ENCODE measurements at places on chromosomes 2 and 18. TPM values are rescaled to one million over a fixed set of nuclear protein-coding genes. Genes with fewer than 3 reads are reported as not detected.

GRCh38 chr2:11738589-11739436, 7.6 kb upstream of the LPIN1 start:
- no peaks in the 10 kb centered on the region for H3K27me3 ChIP-seq
- peak overlapping the region; percentile 23 for H3K27ac ChIP-seq
- peaks cover 20% of the 10 kb centered on the region for H3K4me1 ChIP-seq
- no peak for DNase-seq
- no peak overlapping the region for H3K4me3 ChIP-seq

GRCh38 chr2:128198656-128199055, 107.7 kb downstream of the UGGT1 start:
- H3K27me3 ChIP-seq, result no peaks in the 10 kb centered on the region
- peak; percentile 52 for DNase-seq
- H3K4me3 ChIP-seq, result no peak overlapping the region

GRCh38 chr2:96638144-96639121, at the start of gene KANSL3:
Gene KANSL3 (minus strand): TSS chr2:96638312. CDS start chr2:96637135, 1,177 bp downstream.
- DNase-seq, result peak; percentile 94
- H3K4me1 ChIP-seq, result peaks cover 43% of the 10 kb centered on the region
- H3K27me3 ChIP-seq, result no peaks in the 10 kb centered on the region
- H3K36me3 ChIP-seq, result no peaks in the 10 kb centered on the region
- peak within 1 kb of the TSS; percentile 63 for H3K4me3 ChIP-seq

DNA sequence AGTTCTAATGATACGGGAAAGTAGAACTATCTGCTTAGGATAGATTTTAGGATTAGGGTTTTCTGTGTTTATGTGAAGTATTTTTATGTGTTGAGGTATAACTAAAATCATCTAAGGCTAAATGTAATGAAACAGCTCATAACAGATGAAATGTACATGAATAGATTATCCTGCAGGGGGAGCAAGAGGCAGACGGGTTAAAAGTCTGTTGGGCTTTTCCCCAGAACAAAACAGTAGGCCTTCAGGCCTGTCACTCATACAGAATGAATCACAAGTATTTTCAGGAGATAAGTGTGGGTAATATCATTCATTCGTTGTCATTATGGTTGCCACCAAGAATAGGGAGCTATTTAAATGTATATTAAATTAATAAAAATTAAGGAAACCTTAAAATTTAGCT, 107.9 kb upstream of the IL1R2 start:
- no peaks in the 10 kb centered on the region for H3K27me3 ChIP-seq
- H3K4me3 ChIP-seq, result no peak overlapping the region
- no peaks in the 10 kb centered on the region for H3K36me3 ChIP-seq

DNA sequence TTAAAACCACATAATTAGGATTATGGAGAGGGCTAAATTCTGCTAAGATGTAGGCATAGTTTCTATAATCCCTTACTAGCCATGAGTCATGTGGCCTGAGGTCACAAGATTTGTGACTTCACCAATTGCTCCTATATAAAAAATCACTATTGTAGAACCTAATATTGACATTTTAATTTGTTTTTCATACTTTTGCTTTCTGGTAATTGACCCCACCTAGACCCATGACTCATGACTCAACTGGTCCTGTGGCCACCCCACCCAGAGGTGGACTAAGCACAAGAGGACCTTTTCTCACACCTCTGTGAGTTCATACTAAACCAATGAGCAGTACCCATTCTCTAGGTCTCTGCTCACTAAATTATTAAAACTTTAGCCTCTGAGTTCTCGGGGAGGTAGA, 1567.5 kb upstream of the LRRTM1 start:
- no peaks in the 10 kb centered on the region for H3K4me1 ChIP-seq
- no peaks in the 10 kb centered on the region for H3K36me3 ChIP-seq
- no peak overlapping the region for H3K4me3 ChIP-seq
- no peaks in the 10 kb centered on the region for H3K27me3 ChIP-seq

SPRED2 gene
- 34.5 TPM for total RNA-seq

IL1RL2 gene
- 2.5 TPM for total RNA-seq

HOXD1 gene
- 5.9 TPM for total RNA-seq

REG3A gene
- total RNA-seq, result not detected

Measured in left lung (tissue), 14 donors.